ENCODE measurements at places on chromosomes 5 and 9.
A peak's percentile ranks its signal among the peaks of the same experiment; 100 is the strongest.

GRCh38 chr5:140337880-140338279, 8.5 kb downstream of the HBEGF start:
- DNase-seq: no peak

DNA sequence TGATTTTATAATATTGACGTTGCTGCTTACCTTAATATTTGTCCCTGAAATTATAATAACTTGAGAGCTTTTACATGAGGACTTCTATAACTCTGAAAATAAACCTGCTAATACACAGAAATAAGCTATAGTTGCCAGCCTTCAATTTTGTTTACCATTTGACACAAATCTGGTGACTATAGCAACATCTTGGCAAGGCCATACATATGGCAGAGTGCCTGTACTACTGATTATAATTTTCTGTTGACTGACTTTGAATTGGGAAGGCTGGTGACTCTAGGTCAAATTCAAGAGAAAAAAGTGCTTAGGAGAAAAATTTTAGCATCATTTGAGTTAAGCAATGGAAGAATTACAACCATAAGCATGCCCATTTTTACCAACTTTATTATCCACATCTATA, 581.4 kb upstream of the PTPRD start:
- no peak for DNase-seq

DNA sequence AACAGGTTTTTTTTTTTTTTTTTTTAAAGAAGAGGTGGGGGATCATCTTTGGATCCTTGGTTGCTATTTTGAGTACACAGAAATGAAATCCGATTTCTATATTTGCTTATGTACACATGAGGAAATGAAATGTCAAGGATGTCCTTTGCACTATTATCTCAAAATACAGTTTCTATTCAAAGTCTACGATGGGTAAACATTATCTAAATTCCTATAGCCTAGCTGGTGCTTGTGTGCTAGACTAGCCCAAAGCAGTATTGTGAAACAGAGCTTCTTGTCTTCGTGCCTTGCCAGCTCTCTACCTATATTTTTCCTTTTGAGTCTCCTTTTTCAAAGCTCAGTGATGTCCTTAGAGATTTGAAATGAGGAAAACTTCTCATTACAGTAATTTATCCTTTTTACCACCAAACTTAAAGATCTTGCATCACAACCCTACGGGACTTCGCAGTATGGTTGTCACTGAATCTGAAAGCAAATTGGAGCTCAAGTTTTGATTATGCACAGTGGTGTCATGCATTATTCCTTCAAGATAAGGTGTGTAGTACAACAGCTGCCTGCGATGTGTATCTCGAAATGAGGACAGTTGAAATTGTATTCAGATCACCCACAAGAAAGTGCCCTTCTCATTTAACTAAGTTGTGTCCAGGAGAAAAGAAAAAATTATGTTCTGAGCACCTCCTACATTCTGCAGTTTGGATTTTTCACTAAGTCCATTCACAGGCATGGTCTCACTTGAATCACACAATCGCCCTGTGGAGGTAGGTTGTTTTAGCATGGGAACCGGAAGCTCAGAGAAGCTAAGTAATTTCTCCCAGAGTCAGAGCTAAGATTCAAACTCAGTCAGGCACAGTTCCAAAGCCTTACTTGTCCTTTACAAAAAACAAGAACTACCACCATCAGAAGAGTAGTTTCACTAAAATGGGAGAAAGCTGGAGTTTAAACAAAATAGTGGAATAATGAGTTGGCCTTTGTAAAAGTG, 379.0 kb downstream of the GLIS3 start:
- no peak for DNase-seq

DNA sequence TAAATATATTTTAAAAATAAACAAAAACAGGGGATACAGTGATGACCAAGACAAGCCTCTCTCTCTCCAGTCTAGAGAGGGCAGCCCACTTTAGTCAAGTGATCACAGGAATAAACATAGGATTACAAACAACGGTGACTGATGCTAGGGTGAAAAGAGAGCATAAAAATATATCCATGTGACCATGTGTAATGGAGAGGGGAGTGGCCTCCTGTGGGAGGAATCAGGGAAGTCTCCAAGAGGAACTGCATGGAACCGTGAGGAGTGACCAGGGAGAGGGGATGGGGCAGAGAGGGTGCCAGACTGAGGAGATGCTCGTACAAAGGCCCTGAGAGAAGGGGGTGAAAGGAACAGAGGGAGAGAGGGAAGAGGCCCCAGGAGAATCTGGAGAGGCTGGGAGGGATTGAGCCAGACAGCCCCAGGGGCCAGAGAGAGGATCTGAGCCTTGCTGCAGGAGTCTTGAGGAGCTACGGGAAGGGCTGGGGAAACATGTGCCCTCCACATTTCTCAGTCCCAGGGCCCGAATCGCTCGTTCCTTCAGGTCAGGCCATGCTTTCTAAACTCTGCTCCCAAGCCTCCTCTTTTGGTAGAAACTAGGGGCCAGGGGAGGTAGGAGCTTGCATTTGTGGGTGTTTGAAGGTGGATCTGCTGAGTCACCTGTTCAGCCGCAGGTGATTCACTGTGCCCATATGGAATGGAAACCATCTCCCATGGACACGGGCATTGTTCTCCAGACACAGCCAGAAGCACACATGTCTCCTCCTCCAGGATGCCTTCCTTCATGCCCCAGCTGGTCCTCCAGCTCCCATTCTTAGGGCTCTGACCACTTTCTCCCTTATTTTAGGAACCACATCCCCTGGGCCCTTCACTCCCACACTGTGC, 63.8 kb downstream of the PAX5 start:
- DNase-seq: no peak

GRCh38 chr9:114238891-114239875, 83.7 kb upstream of the ORM1 start:
- DNase-seq: no peak

GRCh38 chr5:174348311-174348981, 302.9 kb downstream of the NSG2 start:
- DNase-seq: no peak

DNA sequence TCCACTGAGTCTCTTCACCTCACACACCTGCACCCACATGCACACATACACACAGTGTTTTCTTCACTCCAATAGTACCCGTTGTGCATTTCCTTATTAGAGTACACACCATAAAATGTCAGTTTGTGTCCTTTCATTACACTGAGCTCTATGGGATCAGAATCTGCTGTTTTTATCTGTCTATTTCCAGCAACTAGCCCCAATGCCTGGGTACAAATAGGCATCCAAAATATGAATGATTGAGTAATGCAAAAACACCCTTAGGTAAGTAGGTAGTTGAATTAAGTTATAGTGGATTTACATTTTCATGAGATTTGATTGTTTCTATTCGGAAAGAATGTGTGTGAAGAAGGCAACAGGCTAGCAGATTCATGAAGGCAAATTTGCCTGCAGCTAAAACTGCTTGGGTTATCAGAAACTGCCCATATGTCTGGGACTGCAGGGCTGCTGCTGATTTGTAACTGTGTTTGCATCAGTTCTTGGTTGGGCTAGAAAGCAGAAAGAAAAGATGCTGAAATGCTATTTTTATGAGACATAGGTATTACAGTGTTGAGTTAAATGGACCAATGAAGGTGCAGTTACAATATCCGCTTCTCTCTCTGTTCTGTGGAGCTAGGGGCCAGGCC, 26.9 kb downstream of the PPP3R2 start:
- no peak for DNase-seq

GRCh38 chr5:172749881-172750633, 20.9 kb downstream of the DUSP1 start:
- DNase-seq: no peak

DNA sequence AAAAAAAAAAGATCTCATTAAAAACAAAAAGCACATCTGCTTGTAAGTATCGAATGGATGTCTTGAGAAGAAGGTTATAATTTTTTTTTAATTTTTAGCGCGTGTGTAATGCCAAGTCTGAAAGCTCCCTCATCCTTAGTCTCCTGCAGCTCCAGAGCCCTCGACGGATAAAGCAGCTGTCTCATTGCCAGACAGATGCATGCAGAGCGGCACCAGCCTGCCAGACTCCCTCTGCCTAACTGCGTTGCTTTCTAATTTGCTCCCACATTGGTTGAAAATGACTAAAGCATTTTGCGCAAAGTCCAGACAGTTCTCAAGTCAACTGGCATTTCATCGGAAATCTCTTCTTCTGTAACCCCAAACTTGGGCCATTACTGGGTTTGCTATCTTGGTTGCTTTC, 29.4 kb downstream of the OLFM1 start:
- no peak for DNase-seq

DNA sequence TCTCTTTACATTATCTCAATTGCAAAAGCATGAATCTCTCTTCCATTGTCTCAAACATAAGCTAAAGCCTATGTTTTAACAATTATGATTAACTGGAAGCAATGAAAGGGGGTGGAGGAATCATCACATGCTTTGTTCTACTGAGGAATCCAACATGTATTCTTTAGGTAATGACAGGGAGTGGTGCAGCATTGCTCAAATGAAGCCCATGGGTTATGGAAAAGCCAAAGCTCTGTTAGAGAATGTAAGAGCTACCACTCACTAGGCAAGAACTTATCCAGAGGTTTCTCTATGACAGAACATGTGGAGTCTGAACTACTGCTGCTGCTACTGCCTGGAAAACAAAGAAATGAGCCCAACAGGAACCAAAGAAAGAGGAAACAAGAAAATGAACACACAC, 28.7 kb downstream of the KIF3A start:
- DNase-seq: no peak

DNA sequence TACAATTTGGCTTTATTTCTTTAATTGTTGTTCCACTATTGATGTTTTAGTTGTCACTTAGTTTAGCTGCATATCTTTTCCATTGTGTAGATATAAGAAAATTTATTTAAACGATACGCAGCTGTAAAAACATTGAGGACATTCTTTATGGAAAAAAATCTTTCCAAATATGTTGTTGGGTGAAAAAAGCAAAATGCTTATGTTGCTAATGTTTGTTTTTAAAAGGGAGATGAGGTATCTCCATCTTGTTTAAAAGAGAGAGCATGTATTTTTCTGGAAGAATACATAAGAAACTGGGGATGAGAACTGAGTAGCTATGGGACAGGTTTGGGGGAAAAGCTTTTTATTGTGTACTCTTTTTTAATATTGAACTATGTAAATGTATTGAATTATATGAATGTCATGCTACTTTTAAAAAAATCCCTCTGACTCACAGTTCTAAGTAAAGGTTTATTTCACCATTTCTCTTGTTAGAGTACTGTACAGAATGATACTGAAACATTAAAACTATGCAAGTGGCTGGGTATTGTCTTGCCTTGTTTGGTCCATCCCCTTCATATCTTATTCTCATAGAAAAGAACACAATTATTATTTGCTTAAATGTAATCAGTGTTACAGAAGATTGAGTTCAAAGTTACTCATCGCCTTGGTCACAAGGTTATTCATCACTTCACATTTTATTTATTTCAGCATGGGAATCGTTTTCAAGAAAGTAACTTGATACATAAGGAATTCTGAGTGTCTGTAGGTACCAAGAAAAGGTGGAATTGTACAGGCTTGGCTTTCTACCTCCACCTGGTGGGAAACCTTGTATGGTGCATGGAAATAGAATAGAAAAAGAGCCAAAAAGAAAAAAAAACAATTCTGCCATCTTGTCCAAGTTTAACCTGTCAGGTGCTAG, 85.8 kb downstream of the RIC1 start:
- DNase-seq: peak; percentile 11

DNA sequence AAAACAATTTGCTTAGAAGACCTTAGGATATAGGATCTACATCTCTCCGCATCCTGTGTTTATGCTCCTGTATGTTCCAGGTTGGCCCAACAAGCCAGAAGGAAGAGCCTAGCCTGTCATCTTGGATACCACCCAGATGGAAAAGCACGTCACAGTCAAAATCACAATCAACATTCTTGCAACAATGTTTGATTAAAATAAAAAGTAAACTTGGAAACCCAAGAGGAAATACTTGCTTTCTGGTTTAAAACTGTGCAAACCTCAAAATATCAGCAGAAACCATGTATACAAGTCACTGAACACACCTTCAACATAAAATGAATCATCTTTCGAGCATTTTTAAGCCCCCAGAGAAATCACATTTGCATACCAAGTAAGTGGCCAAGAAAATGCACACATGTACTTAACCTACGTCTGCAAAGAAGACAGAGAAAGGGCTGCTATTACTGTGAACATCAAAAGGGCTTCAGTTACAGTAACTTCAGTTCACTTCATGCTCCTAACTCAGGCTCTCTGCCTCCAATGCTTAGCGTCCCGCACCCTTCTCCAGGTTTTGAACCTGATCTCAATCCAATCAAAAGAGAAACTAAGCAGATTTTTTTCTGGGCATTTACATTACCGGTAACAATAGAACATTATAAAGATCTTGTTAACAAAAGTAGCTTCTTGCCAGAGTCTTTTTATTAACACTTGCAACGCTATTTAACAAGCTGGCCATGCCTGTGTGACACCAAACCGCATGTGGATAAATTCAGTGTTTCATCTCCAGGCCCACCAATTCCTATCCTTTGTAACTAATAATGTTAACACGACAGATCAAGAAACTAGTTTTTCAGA, 1.3 kb downstream of the ENC1 start:
- DNase-seq: no peak

DNA sequence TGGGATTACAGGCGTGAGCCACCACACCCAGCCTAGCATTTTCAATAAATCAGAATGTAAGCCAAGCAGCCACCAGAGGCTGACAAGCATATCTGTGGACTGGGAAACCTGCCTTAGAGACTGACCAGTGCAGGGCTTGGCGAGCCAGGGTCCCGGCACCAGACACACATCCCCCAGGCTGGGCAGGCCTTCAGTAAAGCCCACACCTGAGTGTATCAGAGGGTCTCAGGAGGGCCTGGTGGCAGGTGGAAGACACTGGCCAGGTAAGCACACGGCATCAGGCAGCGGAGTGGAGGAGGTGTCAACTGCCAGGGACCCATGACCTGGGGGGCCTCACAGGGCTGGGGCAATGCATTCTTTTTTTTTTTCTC, 78.3 kb upstream of the IL17B start:
- DNase-seq: no peak

DNA sequence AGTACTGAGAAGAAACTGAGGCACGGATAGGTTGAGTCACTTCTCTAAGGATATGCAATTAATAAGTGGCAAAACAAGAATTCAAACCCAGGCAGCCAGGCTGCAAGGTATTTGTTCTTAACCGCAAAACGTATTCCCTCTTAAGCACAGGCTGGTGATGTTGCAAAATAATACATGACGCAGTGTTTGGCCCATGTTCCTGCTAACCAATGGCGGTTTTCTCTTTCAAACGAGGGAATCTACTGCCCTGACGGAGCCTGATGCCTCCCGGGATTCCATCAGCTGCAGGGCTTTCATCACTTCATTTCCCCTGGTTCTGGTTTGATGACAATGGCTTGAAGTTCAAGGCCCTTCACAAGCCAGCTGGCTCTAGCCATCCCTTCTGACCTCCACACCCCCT, 154.8 kb downstream of the SLIT3 start:
- DNase-seq: no peak
